ENCODE measurements at places on chromosomes 3 and 15. TPM values are rescaled to one million over a fixed set of nuclear protein-coding genes. Genes with fewer than 3 reads are reported as not detected.

Gene DUOXA2
- 0.33 TPM for total RNA-seq

GRCh38 chr3:9676785-9677184 is 26.8 kb upstream of the CPNE9 start:
- DNase-seq: no peak

DNA sequence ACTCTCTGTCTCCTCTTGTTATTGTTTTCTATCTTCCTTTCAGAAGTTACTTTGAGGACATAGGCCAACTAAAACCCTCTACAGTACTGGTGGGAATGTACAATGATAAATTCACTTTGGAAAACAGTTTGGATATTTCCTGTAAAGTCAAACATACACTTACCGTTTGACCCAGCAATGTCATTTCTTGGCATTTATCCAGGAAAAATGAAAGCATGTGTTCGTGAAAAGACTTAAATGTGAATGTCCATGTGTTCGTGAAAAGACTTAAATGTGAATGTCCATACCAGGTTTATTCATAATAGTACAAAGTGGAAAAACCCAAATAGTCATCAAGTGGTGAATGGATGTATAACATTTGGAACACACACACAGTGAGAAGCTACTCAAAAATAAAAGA is 361.5 kb upstream of the DPH6 start:
- no peak for DNase-seq

DNA sequence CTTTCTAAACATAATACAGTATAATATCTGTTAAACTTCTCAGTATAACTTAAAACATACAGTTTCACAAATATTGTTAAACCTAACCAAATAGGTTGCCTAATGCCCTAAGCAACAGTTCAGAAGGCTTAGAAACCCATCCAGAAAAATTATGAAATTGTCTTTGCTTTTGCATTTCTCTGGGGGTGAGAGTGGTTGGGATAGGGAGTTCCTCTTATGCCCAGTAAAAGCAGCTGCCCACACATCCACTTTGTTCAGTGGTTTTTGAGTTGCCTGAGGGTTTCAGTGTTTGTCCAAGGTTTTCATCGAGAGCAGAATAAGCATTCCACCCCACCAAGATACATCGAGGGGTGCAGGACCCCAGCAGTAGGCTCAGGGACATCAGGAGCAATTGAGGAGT is 179.4 kb downstream of the CDIN1 start:
- no peak for DNase-seq

DNA sequence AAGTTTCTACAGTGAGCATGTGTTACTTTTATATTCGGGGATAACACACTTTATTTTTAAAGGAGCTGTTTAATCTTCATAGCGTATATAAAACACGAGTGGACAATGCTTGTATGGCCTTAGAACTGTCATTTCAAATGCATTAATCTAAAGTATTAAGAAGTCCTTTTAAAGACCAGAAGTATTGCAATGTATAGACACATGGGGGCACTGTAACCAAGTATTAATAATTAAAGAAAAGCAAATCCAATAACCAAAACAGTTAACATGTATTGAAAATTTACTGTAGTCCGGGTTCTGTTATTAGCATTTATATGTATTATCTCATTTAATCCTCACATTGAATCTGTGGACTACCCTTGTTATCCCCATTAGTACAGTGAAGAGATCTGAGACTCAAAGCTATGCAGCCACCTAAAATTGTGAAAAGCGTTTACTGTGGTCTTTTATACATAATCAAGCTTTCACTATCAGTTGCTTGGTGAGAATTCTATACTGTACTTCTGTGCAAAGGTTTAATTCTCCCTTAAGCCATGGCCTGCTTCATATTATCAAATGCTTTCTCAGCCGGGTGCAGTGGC is 10.1 kb downstream of the ARL14 start:
- DNase-seq: no peak

GRCh38 chr3:141629976-141630375 is 108.1 kb upstream of the RNF7 start:
- DNase-seq: no peak

Gene SCN11A
- total RNA-seq: 0.33 TPM

- DNase-seq: peak; percentile 20
These were observed 167.0 kb downstream of the ATP10A start for GRCh38 chr15:25695875-25696760.

- no peak for DNase-seq
These were observed 38.6 kb downstream of the SSR3 start for GRCh38 chr3:156516284-156516683.

Gene SYNM
- 319 TPM for total RNA-seq

- DNase-seq: no peak
These were observed 163.1 kb downstream of the TUSC7 start for GRCh38 chr3:116872688-116873087.

DNA sequence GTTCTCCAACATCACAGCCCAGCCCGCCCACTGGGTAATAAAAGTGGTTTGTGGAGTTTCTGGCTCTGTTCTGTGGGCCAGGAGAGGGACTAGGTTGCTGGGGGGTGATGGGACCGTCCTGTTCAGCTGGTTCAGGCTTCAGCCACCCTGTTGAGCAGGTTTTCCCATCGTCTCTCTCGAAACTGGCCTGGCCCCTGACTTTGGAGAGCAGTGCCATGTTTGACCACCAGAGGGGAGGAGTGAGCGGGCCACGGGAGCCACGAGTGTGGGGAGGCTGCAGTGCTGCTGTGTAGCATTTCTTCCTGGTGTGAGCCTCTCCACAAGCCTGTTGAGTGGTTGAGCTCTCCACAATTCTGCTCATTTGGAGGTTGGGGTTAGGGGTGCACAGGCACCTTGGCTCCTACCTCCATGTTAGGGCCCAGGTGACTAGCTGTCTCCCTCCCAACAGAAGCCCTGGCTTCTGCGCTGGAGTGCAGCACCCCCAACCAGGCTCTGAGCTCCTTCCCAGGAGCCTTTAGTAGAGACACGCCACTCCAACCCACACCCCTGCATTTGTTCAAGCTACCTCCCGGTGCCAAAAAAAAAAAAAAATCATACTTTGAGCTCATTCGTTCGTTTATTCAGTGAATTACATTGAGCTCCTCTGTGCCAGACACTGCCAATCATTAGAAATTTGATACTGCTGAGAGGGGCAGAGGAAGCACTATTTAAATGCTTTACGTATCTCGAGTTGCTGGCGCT is 13.9 kb downstream of the SPINT1 start:
- peak; percentile 92 for DNase-seq

- no peak for DNase-seq
These were observed 23.8 kb downstream of the METTL6 start for GRCh38 chr3:15403495-15403894.

Gene GOLGA6C
- total RNA-seq: 0.33 TPM

Gene GPR176
- 4.4 TPM for total RNA-seq

Gene CCR3
- total RNA-seq: not detected

GRCh38 chr3:71930056-71930991 is 145.4 kb upstream of the PROK2 start:
- DNase-seq: no peak

GRCh38 chr3:72323773-72324172 is 524.5 kb downstream of the SHQ1 start:
- peak; percentile 39 for DNase-seq

DNA sequence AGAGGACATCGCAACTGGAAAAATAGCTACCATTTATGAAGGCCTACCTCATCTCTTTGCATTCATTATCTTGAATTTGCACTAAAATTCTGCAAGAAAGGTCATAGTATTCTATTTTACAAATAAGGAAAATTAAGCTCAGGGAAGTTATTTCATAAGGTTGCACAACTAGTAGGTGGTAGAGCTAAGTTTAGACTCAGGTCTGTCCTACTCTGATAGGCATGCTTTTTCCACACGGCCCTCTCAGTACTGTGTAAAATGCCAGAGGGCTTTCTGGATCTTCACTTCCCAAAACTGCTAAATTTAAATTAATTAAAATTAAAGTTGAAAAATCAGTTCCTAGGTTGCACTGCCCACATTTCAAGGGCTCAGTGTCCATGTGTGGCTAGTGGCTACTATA is 18.3 kb downstream of the MAP2K1 start:
- DNase-seq: no peak

- DNase-seq: no peak
These were observed 55.9 kb downstream of the LRRK1 start for GRCh38 chr15:100975043-100975442.

- DNase-seq: no peak
These were observed 75.1 kb downstream of the GRM7 start for GRCh38 chr3:6935970-6936369.

- no peak for DNase-seq
These were observed 67.6 kb downstream of the FNDC3B start for GRCh38 chr3:172106989-172107388.

GRCh38 chr15:52164631-52165265 is 26.4 kb downstream of the GNB5 start:
- DNase-seq: no peak

Gene TPRA1
- total RNA-seq: 49.0 TPM

Gene ANKRD63
- total RNA-seq: not detected

Gene XCR1
- under 0.01 TPM for total RNA-seq

DNA sequence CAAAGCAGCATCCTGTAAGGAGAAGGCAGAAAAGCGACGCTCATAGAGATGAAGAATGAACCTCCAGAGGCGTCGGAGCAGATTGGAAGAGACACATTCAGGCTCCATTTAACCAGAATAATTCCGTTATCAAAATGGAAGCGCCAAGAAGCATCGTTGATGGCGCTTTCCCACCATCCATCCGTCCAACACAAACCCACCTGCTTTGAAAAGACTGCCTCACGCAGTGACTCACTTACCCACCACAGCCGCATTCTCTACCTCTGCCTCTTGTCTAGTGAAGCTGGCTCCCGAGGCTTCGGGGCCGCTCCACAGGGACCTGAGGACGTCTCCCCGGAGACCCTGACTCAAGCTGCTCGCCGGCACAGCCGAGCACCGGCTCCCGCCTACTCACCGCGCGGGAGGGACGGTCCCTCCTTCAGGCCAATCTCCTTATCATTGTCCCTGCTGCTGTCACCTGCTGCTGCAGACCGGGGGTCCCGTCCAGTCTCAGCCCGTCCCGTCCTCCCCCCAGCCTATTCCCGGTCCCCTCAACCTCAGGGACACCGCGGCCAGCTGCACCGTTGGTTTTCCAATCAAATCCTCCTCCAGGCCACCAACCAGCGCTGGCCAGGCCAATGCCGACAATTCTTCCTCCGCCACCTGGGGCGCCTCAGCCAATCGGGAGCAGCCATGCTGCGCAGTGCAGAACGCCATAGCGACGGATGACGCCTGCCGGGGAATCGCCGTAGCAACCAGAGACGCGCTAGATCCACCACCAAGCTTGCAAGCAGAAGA is at the start of gene NEK10:
Gene NEK10 (minus strand): TSS at position 553 of the 777 bp plus-strand sequence. CDS start 16,501 bp downstream, outside the sequence.
- peak; percentile 95 for DNase-seq

Gene ALS2CL
- total RNA-seq: 20.6 TPM

Gene DZIP1L
- total RNA-seq: 34.4 TPM

DNA sequence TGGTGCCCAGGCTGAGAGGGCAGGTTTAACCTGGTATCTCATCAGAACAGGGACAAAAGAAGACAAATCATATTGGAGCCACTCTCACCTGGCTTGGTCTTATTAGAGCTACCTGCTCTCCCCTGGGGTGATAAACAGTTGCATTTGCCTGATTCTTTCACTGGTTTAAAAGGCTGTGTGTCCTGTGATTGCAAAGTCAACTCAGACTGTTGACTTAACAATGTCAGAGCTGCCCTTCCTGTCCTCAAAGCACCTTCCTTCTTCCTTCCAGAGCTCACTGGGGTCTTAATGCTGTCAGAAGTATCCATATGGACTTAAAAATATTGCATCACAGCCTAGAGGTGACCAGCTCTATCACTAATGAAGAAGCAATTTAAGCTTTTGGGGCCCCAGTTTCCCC is 50.5 kb upstream of the MINAR1 start:
- no peak for DNase-seq

- DNase-seq: no peak
These were observed 46.9 kb upstream of the SEMA4B start for GRCh38 chr15:90154246-90154645.

GRCh38 chr15:42921342-42921731 is 759 bp upstream of the TTBK2 start:
- DNase-seq: no peak

Gene CHRNA5
- 1.4 TPM for total RNA-seq

GRCh38 chr3:54577313-54577712 is 350.5 kb downstream of the LRTM1 start:
- no peak for DNase-seq

Gene NRG4
- not detected for total RNA-seq

DNA sequence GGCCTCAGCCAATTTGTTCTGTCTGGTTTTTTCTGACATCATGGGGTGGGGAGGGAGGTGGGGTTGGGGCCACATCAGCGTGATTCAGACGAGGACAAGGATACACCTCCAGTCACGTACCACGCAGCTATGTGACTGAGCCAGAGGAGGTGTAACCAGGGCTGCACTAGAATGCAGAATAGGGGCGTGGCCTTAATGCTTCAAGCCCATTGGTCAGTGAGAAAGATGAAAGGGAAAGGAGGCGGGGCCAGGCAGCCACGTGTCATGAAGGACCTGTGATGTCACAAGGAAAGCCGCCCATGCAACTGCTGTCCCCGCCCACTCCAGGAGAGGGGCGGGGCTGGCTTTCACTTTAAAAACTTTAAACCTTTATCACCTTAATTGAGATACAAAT is at the start of gene GOLGA6L2:
Gene GOLGA6L2 (minus strand): TSS at position 137 of the 394 bp plus-strand sequence. CDS start 62 bp downstream, at position 75.
- DNase-seq: no peak

GRCh38 chr3:129845956-129846355 is 47.6 kb downstream of the TMCC1 start:
- no peak for DNase-seq

Gene WDR93
- 0.80 TPM for total RNA-seq

Gene GREM1
- 21.3 TPM for total RNA-seq

- no peak for DNase-seq
These were observed 30.5 kb downstream of the RSRC1 start for GRCh38 chr3:158140396-158140795.

- no peak for DNase-seq
These were observed 9.8 kb upstream of the GRK7 start for GRCh38 chr3:141753399-141753798.

GRCh38 chr3:94305835-94306611 is 243.2 kb downstream of the NSUN3 start:
- no peak for DNase-seq

Gene C2CD4A
- total RNA-seq: not detected

DNA sequence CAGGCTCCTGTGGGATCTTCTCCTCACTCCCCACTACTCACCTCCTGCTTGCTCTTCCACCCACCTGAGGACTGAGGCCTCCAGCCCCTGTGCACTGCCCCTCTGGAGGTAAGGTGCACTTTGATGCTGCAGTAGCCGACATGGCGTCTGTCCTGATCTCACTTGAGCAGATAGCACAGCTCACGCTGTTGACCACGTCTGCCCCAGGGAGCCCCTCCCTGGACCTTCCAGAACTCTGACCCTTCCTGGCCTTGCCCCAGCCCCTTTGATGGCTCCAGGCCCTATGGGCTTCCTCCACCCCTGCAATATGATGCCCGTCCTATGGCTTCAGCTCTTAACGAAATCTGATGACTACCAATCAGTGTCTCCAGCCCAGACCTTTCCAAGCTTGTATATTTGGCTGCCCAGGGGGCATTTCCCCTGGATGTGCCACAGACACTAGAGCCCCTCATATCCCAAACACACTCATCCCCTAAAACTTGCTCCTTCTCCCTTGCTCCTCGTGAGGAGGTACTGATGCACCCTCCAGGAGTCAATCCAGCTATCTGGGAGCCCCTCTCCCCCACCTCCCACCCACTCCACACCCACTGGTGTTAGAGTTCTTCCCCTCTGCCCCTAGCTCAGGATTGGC is 27.1 kb downstream of the KY start:
- DNase-seq: no peak

GRCh38 chr3:81602781-81603180 is 158.7 kb downstream of the GBE1 start:
- no peak for DNase-seq

All from breast epithelium (tissue), 4 donors.